ENCODE measurements at places on chromosomes 16 and 17.

DNA sequence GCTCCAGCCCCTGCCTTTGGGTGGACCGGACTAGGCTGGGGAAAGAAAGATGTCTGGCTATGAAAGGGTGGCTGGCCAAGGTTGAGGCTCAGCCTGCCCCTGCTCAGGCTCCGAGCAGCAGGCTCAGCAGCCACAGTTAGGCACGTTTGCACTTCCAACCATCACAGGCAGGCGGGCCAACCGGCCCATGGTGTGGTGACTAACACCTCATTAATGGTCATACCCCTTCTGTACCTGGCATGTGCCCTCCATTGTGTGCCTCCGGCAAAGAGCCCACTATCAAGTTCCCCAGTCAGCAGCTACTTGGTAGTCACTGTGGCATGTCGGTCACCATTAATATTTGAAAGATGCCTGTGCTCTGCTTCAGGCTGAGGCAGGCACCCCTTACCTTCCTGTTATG is 6.7 kb downstream of the TBC1D24 start:
- no peak for DNase-seq

- DNase-seq, result no peak
Measured at GRCh38 chr17:54307351-54307750, 484.6 kb downstream of the KIF2B start.

- DNase-seq, result no peak
Measured at GRCh38 chr16:50664270-50664669, 16.8 kb downstream of the SNX20 start.

DNA sequence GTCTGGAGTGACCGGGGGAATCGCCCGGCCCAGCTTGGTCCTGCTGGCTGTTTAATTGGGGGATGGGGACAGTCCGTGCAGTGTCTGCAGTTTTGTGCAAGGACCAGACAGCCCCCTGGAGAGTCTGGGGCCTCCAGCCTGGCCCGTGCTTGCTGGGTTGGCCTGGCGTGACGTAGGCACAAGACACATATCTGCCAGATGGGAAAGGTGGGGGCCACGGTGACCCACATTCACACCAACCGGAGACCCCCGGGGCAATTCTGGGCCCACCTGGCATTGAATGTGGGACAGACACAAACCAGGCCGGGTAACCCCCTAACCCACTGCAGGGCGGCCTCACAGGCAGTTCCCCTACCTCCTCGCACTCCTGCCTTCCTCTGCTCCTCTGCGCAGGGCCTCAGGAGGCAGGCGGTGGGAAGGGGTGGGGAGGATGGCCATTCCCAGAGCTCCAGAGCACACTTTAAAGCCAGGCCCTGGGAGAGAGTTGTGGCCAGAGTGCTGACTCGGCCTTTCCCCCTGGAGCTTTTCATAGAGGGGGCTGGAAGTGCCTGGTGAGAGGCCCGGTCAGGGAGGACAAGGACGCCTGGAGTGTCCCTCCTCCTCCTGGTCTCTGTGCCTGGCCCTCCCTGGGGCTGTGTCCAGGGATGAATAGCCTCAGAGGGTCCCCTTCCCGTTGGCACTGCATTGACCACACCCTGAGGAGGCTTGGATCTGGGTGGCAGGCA is 1.5 kb downstream of the MRC2 start:
- DNase-seq, result no peak

- no peak for DNase-seq
Measured at GRCh38 chr16:52756812-52757517, 210.0 kb upstream of the TOX3 start.

DNA sequence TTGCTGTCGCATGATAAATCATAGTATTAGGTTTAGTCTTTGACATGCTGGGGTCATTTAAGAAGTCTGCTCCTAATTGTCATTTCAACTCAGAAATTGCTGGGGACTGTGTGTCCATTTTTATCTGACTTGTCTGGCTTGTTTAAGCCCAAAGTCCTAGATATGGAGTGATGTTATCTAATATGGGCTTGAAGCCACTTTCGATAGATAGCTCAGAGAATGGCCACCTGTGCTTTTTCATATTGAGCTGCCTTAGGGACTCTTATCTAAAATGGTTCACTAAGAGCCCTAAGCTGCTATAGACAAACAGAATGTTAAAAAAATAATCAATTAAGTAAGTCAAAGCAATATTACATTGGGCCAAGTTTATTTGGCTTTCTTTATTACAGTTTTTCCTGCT is 81.6 kb upstream of the CNTNAP4 start:
- DNase-seq, result no peak

DNA sequence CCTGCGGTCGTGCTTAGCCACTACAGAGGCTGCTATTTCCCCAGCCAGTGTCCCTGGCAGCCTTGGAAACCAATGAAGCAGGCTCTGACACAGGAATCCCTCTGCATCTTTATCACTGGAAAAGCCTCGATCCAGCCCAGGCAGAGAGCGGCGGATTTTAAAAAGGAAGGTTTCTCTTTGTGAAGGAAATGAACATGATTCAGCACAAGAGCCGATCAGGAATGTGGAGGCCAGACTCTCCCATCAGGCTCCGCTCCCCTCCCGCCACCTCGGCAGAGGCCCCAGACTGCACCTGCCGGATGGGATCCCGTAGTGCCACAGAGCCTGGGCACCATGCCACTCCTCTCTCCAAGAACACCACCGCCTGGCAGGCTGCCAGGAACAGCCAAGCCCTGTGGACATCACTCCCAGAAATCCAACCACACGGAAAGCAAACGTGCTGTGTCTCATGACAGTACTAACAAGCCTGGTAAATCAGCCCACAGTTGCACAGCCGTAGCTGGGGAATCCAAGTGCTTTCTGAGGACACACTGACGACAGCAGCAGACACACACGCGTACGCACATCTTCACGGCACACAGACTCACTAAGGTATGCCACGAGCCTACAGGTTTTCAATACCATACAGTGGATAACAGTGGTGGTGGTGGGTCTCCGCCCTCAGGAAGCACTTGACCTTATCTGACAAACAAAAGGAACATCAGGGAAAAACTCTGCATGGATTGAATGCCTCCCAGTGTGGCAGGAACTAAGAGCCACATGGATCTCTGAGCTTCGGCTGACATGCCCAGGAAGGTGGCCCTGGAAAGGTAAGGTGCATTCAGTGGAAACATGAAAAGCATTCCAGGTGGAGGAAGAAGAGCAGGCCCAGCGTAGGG is 5.4 kb downstream of the LRRC75A start:
- peak; percentile 89 for DNase-seq

- DNase-seq, result no peak
Measured at GRCh38 chr17:65559804-65560627, 1.4 kb downstream of the AXIN2 start.

- peak; percentile 81 for DNase-seq
Measured at GRCh38 chr16:4372578-4373355, 1.1 kb downstream of the VASN start.

GRCh38 chr17:43399839-43400328 is 1.1 kb downstream of the ARL4D start:
- DNase-seq, result no peak

- DNase-seq, result no peak
Measured at GRCh38 chr16:4090351-4090851, 25.8 kb downstream of the ADCY9 start.

- no peak for DNase-seq
Measured at GRCh38 chr17:79548116-79548515, 62.7 kb downstream of the RBFOX3 start.

DNA sequence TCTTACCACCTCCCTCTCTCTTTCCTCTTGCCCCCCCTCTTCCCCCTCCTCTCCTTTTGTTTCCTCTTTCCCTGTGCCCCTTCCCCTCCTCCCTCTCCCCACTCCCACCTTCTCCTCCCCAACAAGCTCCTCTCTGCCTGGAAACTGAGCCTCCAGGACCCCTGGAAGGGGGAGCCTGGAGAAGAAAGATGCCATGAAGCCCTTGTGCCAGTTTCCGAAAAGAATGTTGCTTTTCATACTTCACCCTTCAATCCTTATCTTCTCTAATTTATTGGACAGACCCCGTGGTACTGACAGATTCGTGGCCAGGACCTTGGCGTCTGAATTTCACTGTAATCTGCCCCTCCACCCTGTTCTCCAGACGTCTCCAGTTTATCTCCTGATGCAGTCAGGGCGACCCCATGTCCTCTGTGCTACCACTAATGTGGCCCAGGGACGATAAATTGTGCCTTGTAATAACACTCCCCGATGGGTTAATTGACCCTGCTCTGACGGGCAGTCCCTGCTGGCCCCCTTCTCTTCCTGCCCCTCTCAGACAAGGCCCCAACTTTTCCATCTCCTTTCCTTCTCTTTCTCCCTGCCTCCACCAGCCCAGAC is 138.4 kb upstream of the GSE1 start:
- no peak for DNase-seq

- peak; percentile 97 for DNase-seq
Measured at GRCh38 chr16:30065102-30065942, at the start of gene ALDOA. TSS of gene ALDOA (plus strand) at chr16:30065760. CDS start at chr16:30066898, 1,138 bp downstream.

GRCh38 chr17:31371511-31372097 is 19.9 kb upstream of the RAB11FIP4 start:
- DNase-seq, result no peak

DNA sequence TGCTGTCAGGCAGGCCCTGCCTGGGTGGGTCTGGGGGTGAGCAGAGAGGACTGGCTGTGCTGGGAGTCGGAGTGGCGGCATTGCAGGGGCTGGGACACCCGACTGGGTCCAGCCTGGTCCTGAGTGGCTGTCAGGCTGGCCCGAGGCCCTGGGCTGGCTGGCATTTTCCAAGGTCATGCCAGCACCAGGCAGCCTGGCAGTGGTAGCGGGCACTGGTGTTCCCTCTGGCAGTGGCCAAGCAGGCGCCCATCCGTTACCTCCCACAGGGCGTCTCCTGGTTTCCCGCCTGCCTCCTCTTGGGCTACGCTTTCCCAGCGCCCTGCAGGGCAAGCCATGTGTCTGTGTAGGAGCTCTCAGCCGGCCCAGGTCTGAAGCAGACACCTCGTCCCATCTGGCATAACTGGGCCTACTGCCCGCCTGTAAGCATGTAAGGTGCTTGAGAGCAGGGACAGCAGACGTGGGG is 5.7 kb upstream of the PKMYT1 start:
- DNase-seq, result no peak

DNA sequence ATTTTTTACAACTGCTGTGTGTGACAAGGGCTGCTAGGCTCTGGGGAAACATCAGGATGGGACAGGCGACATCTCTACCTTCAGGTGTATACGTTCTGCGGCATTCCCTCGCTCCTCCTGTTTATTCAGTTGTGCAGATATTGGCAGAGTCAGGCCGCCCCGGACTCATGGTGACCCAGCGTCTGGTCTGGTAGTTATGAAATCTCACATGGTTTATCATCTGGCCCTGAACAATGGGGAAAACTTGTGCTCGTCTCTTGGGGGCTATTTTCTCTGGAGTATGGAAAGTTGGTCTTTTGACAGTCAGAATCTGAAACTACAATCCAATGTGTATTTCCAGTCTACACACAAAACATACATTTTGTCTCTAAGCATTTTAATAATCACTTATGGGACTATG is 3.3 kb downstream of the MARCHF10 start:
- DNase-seq, result no peak

DNA sequence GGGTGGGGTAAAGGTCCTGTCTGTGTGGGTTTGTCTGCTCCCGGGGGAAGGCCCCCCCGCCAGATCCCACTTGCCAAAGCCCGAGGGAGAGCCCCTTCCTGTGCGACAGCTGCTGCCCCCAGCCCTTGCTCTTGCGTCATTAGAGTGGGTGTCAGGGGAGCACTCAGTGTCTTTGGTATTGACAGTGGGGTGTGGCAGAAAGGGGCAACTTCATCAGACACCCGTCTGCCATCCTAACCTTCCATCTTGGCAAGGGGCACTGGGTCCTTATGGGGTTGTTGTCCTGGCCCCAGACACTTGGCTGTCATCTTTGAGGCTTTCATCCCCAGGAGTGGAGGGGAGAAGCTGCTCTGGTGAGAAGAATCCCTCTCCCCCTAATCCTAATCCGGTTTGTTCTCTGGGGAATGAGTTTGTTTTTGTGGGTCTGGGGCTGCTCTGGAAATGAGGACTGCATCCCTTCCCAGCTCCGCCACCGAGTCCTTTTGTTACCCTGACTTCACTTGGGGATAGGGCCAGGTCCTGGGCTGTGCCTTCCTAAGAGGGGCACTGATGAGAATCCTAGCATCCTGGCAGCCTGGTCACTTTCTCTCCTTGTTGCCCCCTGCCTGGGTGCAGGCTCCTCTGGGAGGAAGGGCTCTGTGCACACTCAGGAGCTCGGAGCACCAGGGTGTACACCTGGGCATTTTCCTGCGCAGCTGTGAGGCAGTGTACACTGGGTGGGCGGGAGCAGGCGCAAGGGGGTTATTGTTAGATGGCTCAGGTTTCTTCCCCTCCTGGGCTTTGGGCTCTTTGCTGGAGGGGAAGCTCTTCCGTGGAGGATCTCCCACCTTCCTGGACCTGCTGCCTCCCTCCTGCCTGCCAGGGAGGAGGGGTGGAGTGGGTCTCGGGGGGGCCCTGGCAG is 21.1 kb downstream of the GJD3 start:
- DNase-seq, result no peak

DNA sequence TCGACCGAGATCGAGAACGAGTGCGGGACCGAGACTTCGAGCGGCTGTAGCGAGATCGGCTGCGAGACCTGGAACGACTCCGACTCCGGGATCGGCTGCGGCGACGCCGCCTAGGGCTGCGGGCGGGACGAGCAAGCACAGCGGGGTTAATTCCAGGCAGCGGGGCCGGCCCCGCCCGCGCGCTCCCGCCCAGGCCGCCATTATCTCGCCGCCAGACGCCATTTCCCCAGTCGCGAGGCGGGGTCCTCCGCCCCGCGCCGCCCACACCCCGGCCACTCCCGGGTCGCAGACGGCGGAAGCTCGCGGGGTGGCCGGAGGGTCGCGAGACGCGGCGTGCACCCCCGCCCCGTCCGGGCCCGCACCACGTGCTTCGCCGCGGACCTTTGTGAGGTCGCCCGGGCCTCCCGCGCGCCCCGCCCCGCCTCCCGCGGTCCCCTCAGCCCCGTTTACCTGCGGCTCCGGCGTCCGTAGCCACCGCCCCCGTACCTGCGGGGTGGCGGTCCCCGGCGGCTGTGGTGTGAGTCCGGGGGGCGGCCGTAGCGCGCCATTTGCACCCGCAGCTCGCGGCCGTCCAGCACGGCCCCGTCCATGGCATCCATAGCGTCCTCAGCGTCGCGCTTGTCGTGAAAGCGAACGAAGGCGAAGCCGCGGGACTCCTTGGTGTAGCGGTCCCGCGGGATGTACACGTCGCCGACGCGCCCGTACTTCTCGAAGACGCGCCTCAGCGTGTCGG is 616 bp downstream of the SRSF2 start:
- no peak for DNase-seq

DNA sequence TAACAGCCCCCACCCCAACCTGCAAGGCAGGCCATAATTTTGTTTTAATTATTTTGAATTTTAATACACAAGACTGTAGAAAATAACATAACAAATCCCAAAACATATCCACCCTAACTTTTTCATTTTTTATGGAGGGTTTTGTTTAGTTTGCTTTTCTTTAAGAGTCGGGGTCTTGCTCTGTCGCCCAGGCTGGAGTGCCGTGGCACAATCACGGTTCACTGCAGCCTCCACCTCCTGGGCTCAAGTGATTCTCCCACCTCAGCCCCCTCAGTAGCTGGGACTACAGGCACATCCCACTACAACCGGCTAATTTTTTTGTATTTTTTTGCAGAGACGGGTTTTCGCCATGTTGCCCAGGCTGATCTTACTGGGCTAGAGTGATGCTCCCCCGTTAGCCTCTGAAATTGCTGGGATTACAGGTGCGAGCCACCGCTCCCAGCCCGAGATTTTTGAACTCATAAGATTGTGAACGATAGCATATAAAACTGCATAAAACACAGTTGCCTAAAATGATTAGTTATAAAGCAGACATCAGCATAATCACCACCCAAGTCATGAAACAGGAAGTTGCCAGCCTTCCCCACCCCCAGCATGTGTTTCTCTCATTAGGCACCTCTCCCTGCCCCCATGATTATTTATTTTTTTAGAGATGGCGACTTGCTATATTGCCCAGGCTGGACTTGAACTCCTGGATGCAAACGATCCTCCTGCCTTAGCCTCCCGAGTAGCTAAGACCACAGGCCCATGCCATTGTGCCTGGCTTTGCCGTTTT is 13.6 kb upstream of the DOC2B start:
- no peak for DNase-seq

Measured in DMS153 (cell line).